ENCODE measurements at places on chromosomes 12 and 14.
A peak's percentile ranks its signal among the peaks of the same experiment; 100 is the strongest.

- peak; percentile 57 for DNase-seq
These were observed at the start of gene SCN8A for GRCh38 chr12:51591016-51591901. SCN8A (plus strand) TSS chr12:51591233; CDS start chr12:51662818, 71,585 bp downstream.

- no peak for DNase-seq
These were observed 46.7 kb downstream of the LRRC74A start for GRCh38 chr14:76872796-76873432.

GRCh38 chr14:24576182-24576581, at the start of gene CTSG:
CTSG (minus strand) TSS chr14:24576250; CDS start chr14:24576223, 27 bp downstream.
- no peak for DNase-seq

DNA sequence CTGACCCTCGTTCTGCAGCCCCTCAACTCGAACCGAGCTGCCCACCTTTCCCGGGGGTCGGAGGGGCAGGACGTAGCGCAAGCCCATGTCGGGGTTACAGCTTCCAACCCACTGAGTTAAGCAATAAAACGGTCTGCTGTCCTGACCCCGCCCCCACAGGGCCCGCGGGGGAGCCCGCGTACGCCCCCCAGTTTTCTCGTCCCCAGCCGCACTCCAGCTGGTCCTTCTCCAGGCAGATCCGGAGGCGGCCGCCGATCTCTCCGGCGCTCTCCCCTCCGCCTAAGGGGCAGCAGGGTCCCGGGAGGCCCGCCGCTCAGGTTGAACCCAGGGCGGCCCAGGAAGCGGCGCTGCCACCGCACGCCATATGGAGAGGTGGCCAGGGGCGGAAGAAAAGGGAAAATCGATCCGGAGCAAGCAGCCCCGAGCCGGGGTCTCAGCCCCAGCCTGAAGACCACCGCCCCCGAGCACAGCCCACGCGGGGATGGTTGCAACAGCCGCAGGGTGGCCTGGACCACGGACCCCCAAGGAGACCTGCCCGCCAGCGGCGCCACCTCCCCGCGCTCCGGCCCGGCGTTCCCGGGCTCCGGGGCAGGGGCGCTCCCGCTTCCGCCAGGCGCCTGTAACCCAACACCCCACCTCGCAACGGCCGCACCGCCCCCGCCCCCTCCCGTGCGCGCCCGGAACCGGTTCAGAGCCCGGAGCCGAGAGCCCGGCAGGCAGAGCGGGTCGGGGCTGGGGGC, 760 bp downstream of the ACTN1 start:
- DNase-seq = no peak

DNA sequence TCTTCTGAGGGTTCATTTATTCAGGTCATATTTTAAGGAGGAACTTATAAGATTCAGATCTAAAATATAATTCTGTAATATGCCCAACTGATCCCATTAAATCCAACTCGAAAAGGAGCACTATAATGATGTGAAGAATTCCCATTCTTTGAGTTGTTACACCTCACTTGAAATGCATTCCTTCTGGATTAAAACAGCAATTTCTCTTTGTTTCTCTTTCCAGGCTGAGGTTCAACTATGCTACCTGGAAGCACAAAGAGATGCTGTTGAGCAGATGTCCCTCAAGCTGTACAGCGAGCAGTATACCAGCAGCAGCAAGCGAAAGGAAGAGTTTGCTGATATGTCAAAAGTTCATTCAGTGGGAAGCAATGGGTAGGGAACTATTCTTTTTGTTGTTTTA, 260.6 kb upstream of the NPAS3 start:
- no peak for DNase-seq

- DNase-seq = no peak
These were observed 234.5 kb downstream of the RPL10L start for GRCh38 chr14:46417066-46417465.

DNA sequence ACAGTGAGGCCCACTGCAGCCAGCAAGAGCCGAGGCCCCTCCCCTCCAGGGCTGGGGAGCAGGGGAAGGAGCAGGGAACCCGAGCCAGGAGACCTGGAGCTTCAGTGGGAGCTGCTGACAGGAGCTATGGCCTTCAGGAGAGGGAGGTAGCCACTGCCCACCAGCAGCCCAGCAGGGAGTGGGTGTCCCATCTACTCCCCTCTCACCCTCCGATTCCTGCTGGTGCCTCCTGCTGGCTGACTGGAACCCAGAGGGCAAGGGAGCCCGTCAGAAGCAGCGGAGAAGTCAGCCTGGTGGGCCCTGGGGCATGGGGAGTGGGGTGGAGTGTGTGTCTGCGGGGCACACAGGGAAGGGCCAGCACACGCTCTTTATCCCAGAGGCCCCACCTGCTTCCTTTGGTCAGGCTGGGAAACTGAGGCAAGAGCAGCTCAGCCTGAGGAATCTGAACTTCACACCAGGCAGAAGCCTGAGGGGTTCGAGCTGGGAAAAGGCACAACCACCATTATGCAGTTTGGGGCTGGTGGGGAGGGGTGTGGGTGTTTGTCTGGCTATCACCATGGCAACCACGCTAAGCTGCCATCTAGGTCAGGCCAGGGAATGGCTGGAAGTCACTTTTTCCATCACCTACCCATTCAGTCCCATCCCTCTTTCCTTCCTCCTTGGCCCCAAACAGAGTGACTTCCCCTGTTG, 36.8 kb upstream of the PLEKHG6 start:
- peak; percentile 16 for DNase-seq

DNA sequence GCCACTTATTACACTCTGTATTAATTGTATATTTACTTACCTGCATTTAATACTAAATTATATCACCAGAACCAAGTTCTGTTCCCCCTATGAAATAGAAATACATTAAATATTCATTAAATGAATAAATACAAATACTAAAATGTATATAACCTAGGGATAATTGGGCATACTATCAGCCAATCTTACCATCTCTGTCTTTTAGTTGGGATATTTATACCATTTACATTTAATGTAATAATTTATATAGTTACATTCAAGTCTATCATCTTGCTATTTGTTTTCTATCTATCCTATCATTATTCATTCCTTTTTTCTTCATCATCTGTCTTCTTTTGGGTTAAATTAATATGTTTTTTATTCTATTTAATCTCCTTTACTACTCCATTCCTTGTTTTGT, 4.1 kb upstream of the ADAMTS20 start:
- no peak for DNase-seq

GRCh38 chr14:88616697-88617096, 53.9 kb downstream of the ZC3H14 start:
- DNase-seq = no peak

- no peak for DNase-seq
These were observed 79.3 kb downstream of the DNAI7 start for GRCh38 chr12:25115677-25116076.

DNA sequence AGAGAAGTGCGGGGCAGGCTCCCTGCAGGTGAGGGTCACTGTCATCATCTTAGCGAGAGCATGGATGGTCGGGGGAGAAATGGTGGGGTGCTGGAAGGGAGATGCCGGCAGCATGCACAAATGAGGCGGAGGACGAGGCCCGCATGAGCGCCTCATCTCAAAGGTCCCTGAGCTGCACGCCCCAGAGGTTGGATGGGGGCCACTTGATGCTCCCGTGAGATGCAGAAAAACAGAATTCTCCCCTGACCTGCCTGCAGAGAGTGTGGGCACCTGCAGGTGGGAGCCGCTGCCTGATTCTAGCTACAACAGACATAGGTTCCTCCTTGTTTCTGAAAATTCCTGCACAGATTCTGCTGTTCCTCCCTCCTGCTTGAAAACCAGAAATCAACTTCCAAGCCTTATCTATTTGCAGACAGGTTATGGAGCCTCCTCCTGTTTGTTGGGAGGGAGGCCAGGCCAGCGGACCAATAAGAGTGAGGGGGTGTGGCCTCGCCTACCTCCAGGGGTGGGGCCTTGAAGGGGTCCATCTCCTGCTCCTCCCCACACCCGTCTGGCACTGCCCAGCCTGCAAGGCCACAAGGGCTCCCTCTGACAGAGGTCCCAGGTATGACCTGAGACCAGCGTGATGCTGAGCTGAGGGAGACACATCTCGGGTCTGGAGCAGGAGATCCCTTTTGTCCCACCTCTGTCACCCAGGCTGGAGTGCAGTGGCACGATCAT, 67.2 kb downstream of the KDM2B start:
- DNase-seq = no peak

GRCh38 chr12:52942066-52942900, 6.6 kb upstream of the KRT18 start:
- no peak for DNase-seq

- no peak for DNase-seq
These were observed 1.5 kb downstream of the FGD4 start for GRCh38 chr12:32400866-32401265.

- DNase-seq = no peak
These were observed 5.9 kb upstream of the WASHC3 start for GRCh38 chr12:102067574-102068258.

- DNase-seq = no peak
These were observed 35.4 kb downstream of the DLK1 start for GRCh38 chr14:100762089-100762515.

GRCh38 chr14:25001601-25002000, 48.3 kb downstream of the STXBP6 start:
- no peak for DNase-seq

- DNase-seq = no peak
These were observed 119.8 kb downstream of the KICS2 start for GRCh38 chr12:64102339-64102738.

DNA sequence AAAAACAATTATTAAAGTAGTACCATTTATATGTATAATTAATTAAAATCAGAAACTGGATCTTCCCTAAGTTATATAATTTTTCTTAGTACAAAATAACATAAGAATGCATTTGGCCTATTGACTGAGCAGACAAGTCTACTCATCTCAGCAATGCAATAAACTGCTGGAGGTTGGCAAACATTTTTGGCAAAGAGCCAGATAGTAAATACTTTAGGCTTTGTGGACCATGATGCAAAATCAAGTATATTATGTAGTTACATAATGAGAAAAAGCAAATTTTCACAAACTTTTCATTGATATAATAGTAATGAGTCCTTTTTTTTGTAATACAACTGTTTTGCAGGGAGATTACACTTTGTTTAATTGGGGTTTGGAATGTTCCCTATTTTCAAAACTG, 30.9 kb downstream of the ERGIC2 start:
- DNase-seq = peak; percentile 20

- peak; percentile 62 for DNase-seq
These were observed 1.4 kb downstream of the LRFN5 start for GRCh38 chr14:41607966-41608663.

DNA sequence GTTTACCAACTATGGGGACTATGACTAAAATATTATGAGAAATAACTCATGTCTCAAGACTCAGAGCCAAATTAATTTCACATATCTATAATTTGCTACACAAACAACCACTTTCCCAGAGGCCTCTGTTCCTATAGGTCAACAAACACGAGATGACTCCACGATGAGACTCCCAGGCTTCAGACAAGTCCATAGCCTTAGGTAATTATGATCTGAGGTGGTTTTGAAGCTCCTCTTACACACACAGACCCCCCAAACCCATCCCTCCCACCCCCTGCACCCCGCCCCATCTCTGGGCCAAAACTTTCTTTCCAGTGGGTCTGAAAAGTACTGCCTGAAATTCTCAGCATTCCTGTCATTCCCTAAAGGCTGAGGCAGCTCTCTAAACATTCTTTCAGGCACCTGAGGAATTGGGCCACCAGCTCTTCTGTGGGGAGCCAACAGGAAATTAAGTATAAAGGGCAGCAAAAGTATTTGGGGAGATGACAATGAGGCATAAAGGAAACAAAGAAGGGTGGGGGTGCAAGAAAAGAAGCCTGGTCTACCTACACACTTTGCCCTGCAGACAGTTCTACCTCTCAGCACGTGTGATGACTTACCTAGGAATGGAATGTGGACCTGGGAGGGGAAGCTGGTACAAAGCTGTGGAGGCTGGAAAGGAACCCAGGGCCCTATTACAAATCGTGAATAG, 143.6 kb downstream of the PAWR start:
- no peak for DNase-seq

GRCh38 chr12:122102331-122102730, 23.8 kb downstream of the MLXIP start:
- DNase-seq = peak; percentile 36
